T47D (cell line): ENCODE measurements at places on chromosomes 3 and 15.

- DNase-seq, result no peak
Measured at GRCh38 chr15:96972201-96972600, 641.7 kb downstream of the NR2F2 start.

GRCh38 chr15:41925086-41925608 is 31.3 kb upstream of the SPTBN5 start:
- DNase-seq, result peak; percentile 95

- no peak for DNase-seq
Measured at GRCh38 chr15:70043590-70043989, 54.1 kb downstream of the TLE3 start.

GRCh38 chr3:140530603-140531002 is 147.3 kb upstream of the TRIM42 start:
- DNase-seq, result no peak

DNA sequence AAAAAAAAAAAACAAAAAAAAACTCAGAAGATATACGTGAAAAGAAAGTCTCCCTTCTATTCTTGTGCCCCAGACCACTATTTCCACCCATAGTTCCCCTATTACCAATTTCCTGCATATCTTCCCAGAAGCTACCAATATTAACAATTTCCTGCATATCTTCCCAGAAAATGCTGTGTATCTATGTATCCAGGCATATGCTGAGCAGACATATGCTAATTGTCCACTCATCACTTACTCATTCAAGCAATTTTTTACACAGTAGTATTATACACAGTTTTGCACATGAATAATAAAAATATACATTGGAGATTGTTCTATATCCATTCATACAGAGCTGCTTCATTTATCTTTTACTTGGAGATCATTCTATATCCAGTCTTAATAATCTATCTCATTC is 12.6 kb upstream of the SLMAP start:
- DNase-seq, result no peak

GRCh38 chr3:20528180-20528770 is 342.3 kb upstream of the SGO1 start:
- DNase-seq, result no peak

- DNase-seq, result peak; percentile 58
Measured at GRCh38 chr3:168049367-168049974, 46.3 kb downstream of the GOLIM4 start.
